ENCODE measurements at places on chromosomes 13 and 19.

DNA sequence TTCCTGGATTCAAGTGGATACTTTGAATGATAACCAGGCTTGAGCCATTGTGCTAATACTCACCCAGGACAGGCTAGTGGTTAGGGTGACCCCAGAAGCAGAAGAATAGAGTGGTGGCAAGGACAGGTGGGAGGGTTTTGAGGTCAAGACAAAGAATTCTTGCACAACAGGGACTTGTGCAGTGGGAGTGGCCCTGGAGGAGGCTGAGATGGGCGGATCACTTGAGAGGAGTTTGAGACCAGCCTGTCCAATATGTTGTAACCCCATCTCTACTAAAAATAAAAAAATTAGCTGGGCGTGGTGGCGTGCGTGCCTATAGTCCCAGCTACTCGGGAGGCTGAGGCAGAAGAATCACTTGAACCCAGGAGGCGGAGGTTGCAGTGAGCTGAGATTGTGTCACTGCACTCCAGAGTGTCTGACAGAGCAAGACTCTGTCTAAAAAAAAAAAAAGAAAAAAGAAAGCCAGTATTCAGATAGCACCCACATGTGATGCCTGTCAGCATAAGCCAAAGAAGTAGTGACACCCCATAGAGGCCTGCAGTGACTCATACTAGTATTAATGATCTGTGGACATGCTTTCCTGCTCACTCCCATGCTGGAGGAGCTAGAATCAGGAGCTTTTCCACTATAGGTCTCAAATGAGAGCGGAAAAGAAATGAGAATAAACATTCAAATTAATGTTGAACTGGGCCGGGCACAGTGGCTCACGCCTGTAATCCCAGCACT is 78.7 kb downstream of the RNF17 start:
- DNase-seq = no peak

DNA sequence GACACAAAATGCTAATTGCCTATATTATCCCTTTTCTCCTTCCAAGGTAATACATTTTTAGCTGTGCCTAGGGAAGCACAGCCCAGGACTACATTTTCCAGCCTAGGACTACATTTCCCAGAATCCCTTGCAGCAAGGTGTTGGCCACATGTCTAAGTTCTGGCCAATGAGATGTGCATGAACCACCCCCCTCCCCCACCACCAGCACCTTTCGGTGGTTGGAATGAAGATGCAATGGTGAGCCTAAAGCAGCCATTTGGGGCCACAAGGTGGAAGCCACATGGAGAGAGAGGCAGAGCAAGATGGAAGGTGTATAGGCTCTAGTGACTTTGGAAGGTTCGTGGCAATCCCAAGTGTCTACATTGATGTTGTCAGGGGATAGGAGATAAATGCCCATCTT is 16.2 kb downstream of the UNC13A start:
- no peak for DNase-seq

- peak; percentile 44 for DNase-seq
These were observed 90.9 kb downstream of the NALCN start for GRCh38 chr13:101325423-101325822.

DNA sequence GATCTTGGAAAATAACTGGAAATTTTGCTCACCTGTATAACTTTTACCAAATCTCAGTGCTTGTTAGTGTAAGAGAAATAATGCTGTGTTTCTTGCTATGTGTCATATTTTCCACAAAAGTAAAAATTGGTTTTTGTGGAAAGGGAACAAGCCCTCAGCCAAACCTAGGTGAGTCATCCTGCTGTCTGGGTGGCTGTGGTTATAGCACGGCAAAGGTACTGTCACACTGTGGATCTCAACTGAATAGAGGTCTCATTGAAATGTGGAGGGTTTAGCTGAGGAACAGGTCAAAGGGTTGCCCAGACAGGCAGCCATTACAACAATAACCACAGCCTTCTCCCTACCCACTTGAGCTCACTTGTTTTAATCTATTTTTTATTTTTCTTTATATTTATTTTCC is 338.8 kb upstream of the DACH1 start:
- DNase-seq = no peak

DNA sequence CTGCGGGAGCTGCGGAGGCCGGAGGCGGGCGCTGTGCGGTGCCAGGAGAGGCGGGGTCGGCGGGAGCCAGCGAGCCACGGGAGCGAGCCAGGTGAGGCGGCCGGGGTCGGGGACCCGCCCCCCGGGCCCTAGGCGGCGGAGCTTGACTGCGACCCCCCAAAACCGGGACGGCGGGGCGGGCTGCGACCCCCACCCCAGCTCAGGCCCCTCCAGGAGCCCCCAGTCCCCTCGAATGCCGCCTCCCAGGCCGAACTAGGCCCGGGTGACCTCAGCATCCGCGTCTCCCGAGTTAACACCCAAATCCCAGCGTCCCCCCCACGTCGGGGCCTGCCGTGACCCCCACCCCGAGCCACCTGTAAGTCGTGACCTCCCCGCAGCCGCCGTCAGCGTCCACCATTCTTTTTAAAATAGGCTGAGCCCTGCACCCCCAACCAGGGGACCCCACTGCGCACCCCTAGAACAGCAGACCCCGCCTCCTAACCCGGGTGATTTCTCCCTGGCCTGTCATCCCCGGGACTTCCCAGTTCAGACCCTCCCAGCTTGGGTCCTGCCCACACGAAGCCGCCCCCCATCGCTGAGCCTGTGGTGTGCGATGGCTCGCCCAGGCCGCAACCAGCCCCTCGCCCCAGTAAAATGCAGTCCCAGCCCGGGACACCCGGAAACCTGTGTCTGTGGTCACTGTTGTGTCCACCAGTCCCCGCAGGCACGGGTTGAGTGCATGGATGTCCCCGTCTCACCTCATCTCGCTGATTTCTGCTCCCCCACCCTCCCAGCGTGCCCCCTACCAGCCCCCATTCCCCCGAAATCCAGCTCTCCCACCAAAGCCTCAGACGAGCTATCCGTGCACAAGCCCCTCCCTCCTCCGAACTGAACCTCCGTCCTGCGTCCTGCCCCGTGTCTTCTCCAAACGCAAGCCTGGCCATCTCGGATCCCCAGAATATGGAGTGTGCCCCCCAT is 551 bp downstream of the FZR1 start:
- no peak for DNase-seq

DNA sequence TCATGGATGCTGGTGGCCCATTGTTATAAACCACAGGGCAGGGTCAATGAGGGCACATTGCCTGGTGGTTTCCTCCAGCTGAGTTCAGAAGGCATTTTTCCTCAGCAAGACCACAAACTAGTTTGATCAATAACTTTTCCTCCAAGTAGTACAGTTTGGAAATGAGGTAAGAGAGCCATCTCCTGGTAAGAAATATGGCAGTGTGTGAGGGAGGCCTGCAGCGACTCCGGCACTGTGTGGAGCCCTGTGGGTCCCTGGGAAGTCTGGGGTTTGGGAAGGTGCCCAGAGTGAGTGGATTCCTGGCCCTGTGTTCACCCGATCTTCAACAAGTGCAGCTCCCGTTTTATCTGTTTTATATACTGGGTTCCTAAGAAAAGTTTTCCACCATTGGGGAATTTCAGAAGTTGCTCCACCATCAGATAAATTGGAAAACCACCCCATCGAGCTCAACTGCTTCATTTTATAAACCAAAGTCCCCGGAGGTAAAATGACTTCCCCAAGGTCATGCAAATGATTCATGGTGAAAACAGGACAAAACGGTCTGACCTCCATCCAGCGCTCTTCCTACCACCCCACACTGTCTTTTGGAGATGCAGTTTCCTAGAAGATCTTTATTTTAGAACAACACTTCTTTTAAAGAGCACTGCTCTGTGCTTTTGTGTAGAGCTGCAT is 148.4 kb downstream of the KATNAL1 start:
- DNase-seq = no peak

- DNase-seq = no peak
These were observed 23.8 kb downstream of the TEX101 start for GRCh38 chr19:43438291-43439031.

- no peak for DNase-seq
These were observed 3.4 kb downstream of the PCDH9 start for GRCh38 chr13:67226696-67227095.

GRCh38 chr13:78875792-78876580 is 217.0 kb upstream of the OBI1 start:
- peak; percentile 2 for DNase-seq
